ENCODE measurements at places on chromosomes 3 and 15. TPM values are rescaled to one million over a fixed set of nuclear protein-coding genes. Genes with fewer than 3 reads are reported as not detected.

DNA sequence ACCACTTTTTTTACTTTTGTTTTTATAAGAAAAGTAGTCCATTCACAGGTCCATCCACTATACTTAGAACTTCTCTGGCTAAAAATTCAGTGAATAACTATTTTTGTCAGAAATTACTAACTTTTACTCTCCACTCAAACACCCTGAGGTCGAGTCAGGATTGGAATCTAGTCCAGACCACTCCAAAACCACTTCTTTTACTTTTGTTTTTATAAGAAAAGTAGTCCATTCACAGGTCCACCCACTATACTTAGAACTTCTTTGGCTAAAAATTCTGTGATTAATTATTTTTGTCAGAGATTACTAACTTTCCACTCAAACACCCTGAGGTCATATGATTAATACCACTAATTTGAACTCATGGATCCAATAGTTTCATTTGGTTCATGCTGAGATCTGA is 239.4 kb downstream of the RORA start:
- DNase-seq, result no peak

DNA sequence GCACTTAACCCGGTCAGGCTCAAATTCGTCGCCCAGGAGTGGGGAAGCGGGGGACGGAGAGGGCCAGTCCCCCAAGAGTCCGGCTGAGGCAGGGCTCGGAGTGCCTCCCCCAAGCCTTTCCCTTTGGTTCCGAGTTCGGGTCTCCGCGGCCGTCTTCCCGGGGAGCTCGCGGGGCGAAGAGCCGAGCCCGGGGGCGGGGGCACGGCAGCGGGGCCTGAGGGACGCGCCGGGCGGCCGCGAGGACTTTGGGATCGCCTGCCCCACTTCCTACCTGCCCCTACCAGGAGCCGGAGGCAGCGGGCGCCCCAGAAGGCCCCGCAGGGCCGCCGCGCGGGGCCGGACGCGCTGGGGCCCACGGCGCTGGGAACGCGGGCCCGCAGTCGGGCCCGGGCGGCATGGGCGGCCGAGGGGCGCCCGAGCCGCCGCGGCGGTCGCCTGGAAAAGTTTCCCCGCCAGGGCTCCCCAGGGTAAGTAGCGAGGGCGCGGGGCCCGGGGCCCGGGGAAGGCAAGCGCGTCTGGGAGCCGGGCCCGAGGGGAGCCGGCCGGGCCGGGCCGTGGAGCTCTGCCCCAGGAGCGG is 2.8 kb downstream of the FURIN start:
- DNase-seq, result peak; percentile 25

DNA sequence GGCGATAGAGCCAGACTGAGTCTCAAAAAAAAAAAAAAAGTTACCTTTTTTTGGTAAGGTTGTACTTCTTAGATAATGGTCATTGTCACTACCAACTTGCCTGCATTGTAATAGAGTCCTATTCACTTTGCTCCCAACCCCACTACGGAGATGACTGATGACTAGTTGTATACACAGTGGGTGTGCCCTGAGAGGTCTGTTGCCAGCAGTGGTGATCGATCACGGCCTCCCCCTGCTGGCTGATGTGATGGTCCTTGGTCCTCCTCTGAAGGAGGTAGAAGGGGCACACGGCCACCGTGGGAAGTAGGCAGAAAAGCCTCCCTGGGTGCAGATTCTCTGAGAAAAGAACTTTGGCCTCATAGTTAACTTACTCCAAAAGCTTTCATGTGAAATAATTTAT is 10.7 kb downstream of the GCNT3 start:
- no peak for DNase-seq

DNA sequence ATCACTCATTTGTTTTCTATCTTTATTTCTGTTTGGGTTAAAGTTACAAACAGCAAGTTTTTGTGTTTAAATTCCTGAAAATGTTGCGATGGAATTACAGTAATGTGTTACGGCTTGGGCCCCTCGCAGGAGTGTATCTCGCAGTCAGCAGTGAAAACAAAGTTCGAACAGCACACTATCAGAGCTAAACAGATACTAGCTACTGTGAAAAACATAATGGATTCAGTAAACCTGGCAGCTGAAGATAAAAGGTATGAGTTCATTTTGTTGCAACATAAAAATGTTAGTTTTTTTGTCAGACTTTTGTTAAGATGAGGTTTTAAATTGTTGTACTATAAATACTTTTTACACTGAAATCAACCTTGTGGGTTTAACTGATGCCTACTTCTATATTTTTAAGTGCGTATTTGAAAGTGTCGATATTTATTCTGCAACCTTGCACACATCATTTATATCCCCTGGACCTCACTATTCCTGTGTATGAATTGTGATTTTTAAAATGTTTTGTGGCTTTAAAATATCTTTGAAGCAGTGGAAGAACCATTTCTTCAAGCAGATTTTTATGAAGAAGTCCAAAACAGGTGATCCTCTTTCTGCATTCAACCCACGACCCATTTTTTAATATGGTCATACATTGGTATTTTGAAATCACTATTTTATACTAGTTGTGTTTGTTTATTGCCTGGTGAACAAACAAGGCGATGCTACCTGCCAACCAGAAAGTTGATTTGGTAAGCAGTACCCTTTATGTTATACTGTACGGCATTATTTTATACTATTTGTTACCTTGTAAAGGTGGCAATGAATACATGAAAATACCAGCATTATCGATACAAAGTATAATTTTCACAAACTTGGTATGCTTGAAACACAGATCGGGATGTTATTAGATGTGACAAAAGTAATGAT is 27.8 kb downstream of the MFN1 start:
- no peak for DNase-seq

DNA sequence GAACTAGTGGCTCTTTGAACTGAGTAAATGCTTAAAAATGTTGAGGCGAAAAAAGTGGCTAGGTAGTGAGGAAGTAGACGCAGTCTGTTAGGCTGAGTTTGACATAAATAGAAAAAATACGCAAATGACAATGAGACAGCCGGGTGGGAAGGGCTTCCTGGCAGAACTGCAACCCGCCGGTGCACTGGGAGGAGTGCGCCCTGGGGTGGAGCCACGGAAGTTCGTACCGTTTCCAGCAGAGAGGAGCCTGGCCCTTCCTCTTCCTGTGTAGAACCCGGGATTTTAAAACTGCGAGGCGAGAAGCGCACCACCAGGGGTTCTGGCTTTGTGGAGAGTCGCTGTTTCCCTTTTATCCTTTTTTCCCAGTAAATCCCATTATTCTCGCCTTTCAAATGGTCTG is 602.6 kb downstream of the PYDC2 start:
- DNase-seq, result no peak

DNA sequence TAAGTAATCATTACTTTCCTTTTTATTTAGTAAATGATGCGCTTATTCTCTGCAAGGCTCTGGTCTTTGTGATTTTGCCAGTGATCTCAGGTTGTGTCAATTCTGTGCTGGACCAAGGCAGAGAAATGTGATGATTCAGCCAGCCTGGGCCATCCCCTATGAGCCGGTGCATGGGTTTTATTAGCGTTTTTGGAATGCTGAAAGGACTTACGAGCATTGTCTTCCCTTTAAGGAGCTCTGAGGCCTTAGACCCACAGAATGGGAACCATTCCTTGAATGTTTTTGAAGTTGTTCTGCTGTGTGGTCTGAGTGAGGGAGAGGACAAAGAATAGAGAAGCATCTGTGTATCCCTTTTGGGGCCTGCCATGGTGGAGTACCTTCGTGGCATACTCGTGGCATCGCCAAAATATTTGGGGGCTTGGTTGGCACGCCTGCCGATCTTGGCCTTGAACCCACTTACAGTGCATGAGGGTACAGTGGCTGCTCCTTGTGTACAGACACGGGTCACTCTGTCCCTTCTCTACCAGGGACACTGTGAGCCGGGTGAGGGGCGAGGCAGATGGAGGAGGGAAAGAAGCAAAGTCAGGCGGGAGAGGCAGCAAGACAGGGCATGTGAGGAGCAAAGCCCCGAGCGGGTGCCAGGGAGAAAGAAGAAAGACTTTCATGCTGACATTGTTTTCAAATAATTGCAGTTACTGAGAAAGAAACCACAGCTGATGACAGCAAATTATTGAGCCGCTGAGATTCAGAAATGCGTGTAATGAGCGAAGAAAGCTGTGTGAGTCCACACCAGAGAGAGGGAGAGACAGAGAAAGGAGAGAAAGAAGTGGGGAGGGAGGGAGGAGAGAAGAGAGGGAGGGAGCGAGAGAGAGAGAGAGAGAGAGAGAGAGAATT is 269.4 kb upstream of the RGMA start:
- no peak for DNase-seq

DNA sequence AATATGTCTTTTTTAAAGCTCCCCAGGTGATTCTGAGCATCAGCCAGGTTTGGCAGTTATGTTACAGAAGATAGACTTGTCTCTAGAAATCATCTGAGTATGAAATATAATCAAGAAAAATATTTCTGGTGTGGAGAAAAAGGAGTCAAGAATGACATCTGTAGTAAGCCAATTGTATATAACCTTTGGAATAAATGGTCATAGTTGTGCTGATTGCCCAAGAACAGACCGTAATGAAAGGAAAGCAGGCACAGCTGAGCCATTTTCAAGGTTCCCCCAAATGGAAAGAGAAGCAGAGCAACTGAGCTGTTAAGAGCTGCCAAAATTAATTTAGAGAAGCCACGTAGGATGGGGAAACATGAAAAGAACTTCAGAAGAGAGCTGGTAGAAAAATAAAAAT is 26.6 kb downstream of the GOLM2 start:
- no peak for DNase-seq

DNA sequence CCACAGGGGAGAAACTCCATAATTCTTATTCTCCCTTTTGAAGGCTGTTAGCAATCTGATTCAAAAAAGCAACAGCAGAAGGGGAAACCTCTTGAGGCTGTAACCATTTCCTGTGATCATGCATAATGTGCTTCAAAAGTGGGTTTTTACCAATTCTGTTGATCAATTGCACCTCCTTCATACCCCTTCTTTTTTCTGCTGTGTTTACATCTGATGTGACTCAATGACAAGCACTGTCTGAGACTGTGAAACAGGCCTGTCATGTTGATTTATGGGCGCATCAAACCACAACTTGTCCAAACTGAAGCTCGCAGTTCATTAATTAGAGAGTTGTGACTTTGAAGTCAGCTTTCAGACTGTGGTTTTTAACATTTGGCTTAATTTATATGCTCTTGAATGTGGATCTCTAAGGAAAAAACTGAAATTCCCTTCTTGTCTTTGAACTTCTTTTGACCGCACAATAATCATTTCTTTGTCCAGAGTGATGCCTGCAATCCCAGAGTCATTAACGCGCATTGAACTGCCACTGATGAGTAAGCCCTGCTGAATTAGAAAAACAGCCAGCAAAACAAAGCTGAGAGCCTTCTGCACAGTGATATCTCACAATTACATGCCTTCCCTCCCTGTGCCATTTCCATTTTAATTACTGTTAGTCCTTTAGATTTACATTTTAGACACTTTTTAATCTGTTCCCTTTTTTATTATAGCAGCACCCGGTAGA is 532.8 kb downstream of the FOXP1 start:
- peak; percentile 78 for DNase-seq

DNA sequence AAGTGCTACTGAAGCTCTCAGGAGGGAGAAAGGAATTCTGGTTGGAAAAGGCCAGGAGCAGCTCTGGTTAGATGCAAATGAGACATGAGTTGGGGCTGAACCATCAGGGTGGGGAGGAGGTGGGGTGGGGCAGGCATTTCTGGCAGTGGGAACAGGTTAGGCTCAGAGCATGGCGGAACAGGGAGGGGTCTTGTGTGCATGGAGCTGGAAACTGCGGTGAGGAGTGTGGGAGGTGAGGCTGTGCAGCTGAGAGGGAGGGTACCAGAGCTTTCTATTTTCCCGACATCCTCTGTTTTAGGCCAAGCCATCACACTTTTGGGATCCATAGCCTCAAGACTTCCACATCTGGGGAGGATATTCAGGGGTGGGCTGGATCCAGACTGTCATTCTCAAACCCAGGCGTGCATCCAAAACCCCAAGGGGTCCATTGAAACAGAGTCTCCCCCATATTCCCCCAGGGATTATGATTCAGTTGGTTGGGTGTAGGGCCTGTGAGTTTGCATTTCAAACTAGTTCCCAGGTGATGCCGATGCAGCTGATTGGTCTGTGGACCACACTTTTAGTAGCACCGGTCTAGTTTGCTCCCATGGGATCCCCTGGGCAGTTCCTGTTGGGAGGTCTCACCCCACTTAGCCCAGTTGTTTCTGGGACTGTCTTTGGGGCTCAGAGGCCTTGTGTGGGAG is 100.9 kb upstream of the TLE3 start:
- DNase-seq, result no peak

GRCh38 chr15:86837294-86838061 is 757.8 kb downstream of the AGBL1 start:
- DNase-seq, result no peak

TNNC1 gene
- 0.41 TPM for polyA plus RNA-seq

TMEM42 gene
- polyA plus RNA-seq, result 54.4 TPM

SYNPR gene
- not detected for polyA plus RNA-seq

TRMT10C gene
- polyA plus RNA-seq, result 47.0 TPM

RHCG gene
- polyA plus RNA-seq, result not detected

PYGO1 gene
- not detected for polyA plus RNA-seq
